T-helper 17 cell (primary cell): ENCODE measurements at places on chromosomes 12 and 14.

GRCh38 chr12:92158796-92159439 is 13.3 kb upstream of the BTG1 start:
- no peak for DNase-seq

- no peak for DNase-seq
Measured at GRCh38 chr14:78608998-78609787, 439.0 kb downstream of the NRXN3 start.

- DNase-seq: no peak
Measured at GRCh38 chr12:561908-562593, 101.2 kb downstream of the NINJ2 start.

- no peak for DNase-seq
Measured at GRCh38 chr14:42316693-42317092, 710.0 kb downstream of the LRFN5 start.

DNA sequence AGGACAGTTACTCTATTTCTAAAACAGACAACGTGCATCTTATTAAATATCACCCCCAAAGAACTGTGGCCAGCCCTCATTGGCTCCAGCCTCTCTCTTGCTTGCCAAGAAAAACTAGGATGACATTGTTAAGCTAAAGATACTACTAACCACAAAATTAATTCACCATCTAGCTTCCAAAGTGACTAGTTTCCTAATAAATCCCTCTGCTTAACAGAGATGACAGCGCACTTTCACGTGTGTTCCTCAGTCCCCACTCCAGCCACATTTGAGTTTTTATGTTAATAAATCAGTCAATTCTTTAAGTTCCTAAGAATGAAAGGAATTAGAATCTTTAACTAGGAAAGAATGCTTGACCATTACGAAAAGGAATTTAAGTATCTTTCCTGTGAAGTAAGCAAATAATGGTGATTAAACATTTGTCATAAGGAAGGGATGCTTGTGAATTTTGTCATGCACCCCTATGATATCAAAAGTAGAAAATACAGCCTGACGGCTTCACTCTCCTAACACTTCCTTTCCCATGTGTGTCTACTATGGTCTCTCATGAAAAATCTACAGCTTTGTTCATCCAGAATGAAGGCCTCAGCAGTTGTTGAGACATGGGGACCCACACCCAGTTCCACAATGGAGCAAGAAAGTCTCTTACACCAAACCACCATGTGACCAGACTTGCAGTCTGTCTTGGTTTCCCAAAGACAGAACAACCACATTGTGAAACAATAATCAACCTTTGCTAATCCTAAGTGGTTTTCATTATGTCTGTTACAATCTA is 8.1 kb downstream of the CORO1C start:
- DNase-seq: no peak

GRCh38 chr14:68264260-68264569 is 444.6 kb downstream of the RAD51B start:
- no peak for DNase-seq

DNA sequence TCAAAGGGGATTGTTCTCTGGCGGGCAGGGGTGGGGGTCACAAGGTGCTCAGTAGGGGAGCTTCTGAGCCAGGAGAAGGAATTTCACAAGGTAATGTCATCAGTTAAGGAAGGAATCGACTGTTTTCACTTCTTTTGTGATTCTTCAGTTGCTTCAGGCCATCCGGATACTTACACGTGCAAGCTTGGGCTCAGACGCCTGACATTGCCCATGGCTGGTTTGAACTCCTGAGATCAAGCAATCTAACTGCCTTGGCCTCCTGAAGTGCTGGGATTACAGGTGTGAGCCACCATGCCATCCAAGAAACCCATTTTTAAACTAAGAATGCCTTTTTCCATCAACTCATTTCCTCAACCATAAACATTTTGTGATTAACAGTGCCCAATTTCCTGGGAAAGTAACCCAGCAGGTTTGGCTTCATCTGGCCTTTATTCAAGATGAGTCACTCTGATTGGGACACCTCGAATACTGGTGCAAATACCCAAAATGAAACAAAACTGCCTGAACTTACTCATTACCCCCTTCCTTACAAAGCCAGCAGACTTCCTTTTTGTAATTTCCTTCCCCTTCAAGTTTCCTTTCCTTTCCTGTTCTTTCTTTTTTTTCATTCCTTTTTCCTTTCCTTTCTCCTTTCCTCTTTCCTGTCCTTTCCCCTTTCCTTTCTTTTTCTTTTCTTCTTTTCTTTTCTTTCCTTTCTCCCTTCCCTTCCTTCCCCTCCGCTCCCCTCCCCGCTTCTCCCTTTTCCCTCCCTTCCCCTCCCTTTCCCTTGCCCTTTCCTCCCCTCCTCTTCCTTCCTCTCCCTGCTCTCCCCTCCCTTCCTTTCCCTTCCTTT is 10.2 kb upstream of the RNASE10 start:
- no peak for DNase-seq

GRCh38 chr14:75333606-75334548 is 55.2 kb downstream of the FOS start:
- DNase-seq: peak; percentile 30

- peak; percentile 5 for DNase-seq
Measured at GRCh38 chr14:81169711-81170103, 51.1 kb downstream of the GTF2A1 start.

GRCh38 chr12:41627476-41627875 is 439.4 kb downstream of the PDZRN4 start:
- DNase-seq: no peak

DNA sequence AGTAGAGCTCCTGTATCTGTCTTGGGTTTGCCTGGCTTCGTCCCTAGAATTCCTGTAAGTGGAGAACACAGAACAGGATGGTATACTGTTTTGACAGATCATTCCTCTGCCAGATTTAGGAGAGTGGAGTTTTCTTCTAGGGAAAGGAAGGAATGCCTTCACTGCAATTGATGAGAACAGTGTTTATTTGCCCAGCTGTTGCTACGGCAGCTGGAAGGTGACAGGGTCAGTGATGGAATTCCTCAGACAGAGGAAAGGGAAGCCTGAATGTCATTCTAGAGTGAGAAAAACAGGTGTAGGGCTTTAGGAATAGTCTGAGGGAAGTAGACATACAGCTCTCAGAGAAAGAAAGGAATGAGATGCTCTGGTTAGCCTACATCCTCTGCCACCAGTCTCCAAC is 11.7 kb downstream of the CSRNP2 start:
- no peak for DNase-seq

GRCh38 chr14:35248476-35248788 is 43.8 kb upstream of the PSMA6 start:
- DNase-seq: no peak

GRCh38 chr14:66884149-66884548 is 305.1 kb upstream of the GARIN2 start:
- DNase-seq: no peak

GRCh38 chr12:54172168-54172567 is 16.6 kb downstream of the SMUG1 start:
- DNase-seq: no peak

DNA sequence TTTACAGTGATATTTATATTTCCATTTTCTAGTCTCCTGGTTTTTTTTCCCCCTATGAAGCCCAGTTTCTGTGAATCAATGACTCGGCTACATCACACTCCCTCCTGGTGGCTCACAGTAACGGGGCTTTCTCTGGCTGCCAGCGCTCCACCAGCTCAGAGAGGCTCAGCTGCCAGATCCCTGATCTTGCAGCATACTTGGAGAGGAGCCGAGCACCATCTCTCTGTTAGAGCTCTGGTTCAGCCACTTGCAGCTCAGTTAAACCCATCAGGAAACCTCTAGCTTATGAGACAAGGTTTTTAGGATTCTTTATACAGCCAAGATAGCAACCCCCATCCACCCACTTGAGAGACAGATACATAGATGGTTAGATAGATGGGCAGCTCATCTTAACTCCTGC is 74.6 kb downstream of the CIT start:
- no peak for DNase-seq

DNA sequence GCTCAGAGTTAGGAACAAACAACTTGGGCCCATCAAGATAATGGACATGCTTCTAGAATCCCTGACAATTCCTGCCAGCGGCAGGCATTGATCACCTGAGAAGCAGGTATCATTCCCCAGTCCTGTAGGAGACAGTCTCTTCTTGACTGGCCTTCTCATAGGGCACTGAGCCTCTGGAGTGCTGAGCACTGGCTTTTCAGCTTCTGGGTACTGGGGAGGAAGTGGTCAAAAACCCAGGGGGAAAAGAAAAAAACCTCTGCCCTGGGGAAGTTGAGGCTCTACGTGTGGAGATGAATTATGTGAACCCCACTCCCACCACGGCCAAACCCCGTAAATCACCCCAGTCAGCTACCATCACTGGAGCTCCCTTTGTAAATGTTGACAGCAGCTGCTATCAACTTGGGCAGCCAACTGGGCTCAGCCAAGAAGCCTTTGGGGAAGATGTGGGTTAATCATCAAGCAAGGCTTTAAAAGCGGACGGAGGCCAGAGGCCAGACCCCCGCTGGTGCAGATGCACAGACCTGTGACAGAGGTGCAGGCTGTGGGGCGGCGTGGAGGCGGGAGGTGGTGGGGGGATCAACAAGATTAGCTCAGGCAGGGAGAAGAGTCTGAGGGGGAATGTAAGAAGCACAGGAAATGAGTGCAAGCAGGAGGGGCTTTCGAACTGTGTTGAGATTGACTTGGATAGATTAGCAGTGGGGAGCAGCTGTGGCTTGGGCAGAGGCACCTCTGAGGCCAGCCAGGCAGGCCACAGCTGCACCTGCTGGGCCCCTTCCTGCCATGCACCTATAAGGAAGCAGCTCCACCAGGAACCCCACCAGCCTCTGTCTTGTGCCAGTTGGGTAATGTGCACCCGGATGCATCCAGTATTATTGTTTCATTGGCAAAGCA is 105.4 kb upstream of the HIF1A start:
- DNase-seq: no peak

DNA sequence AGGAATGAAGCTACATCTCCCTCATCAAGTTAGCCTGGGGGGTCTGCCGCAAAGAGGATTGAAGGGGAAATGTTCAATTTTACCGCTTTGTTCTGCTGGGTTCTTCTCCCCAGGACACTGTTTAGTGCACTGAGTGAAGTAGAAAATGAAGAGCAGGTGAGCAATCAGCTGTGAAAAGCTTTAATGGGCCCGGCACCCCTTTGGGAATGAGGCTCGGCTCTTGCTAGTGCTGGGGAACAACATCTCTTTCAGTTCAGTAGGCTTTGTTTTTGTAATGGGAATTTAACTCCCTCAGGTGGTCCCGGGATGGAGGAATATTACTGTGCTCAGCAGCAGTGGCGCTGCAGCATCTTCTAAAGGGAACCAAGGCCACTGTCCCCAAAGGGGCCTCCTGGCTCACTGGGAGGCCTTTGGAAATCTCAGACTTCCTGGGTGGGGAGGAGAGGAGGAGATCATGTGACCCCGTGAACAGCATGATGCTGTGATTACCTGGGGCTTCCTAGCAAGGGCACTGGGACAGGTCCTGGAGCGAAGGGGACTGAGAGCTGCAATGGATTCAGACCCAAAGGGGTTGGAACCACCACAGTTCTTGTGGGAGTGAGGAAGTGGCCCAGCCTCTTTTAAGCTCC is 85.2 kb upstream of the MAX start:
- no peak for DNase-seq

- DNase-seq: no peak
Measured at GRCh38 chr12:107583551-107583950, 102.0 kb upstream of the PWP1 start.

- no peak for DNase-seq
Measured at GRCh38 chr14:78405079-78405856, 235.1 kb downstream of the NRXN3 start.

DNA sequence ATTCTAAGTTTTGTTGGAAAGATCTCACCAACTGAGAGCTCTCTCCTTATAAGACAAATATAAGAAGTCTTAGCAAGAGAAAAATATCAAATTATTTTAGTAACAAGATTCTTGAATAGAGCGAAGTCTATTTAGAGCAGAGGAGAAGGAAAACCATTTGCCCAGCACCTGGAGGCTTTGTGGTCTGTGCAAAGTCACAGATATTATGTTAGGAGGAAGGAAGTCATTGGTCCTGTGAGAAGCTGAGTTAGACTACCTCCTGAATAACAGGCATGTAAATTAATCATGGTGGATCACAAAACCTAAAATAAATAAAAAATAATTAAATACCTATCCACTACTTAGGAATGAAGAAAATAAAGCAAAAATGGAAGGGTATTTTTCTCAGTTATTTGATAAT is 38.4 kb upstream of the ATXN7L3B start:
- DNase-seq: no peak

- DNase-seq: no peak
Measured at GRCh38 chr12:40444174-40444573, 219.4 kb downstream of the LRRK2 start.

DNA sequence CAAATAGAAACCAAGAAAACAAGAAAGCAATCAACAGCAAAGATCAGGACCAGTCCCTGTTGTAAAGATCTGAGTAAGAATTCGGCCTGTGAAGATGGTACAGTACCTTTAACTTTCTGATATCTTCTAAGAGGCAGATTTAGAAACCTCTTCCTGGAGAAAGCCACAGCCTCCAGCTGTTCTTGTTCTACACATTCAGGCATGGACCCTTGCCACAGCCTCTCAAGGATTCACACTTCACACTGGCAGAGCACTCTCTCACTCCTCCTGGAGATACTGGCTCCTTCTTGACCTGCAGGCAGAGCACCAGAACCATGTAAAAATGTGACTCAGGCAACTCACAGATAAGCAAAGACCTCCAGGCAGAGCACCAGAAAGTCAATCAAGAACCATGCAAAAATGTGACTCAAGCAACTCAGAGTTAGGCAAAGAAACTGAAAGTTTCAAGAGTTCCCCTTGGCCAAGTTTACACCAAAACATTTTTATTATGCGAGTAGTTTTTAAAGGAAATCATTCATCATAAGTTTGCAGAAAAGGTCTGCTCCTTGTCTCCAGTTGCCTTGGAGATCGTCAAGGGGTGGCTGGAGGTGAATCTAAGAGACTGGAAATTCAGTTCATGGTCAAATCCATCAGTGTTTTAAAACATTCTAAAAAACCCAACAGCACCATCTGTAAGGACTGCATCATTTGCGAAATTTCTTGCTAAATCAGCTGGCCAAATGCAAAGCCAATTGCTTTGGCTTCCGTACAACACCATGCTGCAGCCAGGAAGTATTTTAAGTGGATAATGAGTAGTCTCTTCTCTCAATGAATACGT is 119.3 kb upstream of the MDM1 start:
- DNase-seq: no peak

GRCh38 chr12:5783289-5783920 is 161.7 kb downstream of the ANO2 start:
- DNase-seq: no peak

DNA sequence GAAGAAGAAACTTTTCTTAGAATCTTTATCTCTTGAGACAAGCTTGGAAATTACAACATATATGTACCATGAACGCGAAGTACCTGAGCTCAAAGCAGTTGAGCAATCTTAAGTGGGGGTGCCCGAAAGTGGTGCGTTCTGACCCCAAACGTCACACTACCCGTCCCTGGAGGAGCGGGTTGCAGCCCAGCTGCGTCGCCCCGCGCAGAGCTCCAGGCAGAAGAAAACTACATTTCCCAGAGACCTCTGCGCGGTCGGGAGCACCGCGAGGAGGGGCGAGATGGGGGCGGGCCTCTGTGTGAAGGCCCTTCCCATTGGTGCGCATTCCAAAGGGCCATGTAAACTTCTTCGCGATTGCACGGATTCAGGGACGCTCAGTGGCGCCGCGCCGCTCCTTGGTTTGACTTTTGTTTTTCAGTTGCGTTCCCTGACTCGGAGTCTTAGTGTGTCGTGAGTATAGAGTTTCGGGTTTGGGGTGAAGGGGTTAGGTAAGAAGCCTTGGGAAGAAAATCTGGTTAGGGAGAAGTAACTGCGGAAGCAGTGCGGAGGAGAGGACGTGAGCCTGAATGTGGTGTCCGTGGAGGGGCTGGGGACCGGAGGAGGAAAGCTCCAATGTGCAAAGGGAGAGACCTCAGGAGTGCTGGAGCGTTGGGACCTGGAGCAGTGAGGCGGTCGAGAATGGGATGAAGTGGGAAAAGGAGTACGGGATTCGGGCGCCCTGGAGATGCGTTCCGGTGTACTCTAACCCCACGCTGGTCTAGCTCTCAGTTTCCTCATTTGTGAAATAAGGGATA is at the start of gene CCDC77:
Gene CCDC77 (plus strand): TSS at position 410 of the 794 bp plus-strand sequence. CDS start 7,740 bp downstream, outside the sequence.
- peak; percentile 89 for DNase-seq
